Nasal cavity respiratory epithelium epithelial cell of viscerocranial mucosa (primary cell): ENCODE measurements at places on chromosomes 12 and 14. TPM values are rescaled to one million over a fixed set of nuclear protein-coding genes. Genes with fewer than 3 reads are reported as not detected.

LRP1-AS gene
- not detected in 2 replicates for total RNA-seq

ANG gene
- total RNA-seq: 1.7 and 2.6 TPM in 2 replicates

TAS2R20 gene
- 0.34 and 6.2 TPM in 2 replicates for total RNA-seq

IRAK3 gene
- total RNA-seq: 0.68 and 6.8 TPM in 2 replicates

LRRC10 gene
- total RNA-seq: not detected in 2 replicates

GDF3 gene
- not detected in 2 replicates for total RNA-seq

HOXC4 gene
- total RNA-seq: not detected in 2 replicates

KRT79 gene
- under 0.01 and 0.07 TPM in 2 replicates for total RNA-seq
